ENCODE measurements at places on chromosomes 5 and 9. TPM values are rescaled to one million over a fixed set of nuclear protein-coding genes. Genes with fewer than 3 reads are reported as not detected.

Gene UQCRQ
- 251 TPM for total RNA-seq

Gene ACOT12
- total RNA-seq, result not detected

Gene CDH9
- total RNA-seq, result not detected

Gene FCN1
- total RNA-seq, result not detected
